Nucleus accumbens (tissue), 56 donors: ENCODE measurements at places on chromosomes 6 and 20.

DNA sequence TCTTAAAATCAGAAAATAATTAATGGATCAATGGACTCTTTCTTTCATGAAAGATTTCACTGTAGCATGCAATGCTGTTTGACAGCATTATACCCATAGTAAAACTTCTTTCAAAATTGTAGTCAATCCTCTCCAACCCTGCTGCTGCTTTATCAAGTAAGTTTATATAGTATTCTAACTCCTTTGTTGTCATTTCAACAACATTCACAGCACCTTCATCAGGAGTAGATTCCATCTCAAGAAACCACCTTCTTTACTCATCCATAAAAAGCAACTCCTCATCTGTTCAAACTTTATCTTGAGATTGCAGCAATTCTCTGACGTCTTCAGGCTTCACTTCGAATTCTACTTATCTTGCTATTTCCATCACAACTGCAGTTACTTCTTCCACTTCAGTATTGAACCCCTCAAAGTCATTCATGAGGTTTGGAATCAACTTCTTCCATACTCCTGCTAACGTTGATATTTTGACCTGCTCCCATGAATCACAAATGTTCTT lies 26.4 kb upstream of the BACH2 start:
- DNase-seq: no peak

- no peak for DNase-seq
Observed at GRCh38 chr6:70395301-70395672, 18.0 kb upstream of the FAM135A start.

GRCh38 chr6:149033454-149033853 lies 284.1 kb upstream of the TAB2 start:
- no peak for DNase-seq

GRCh38 chr6:107576852-107577251 lies 86.9 kb downstream of the SOBP start:
- no peak for DNase-seq

DNA sequence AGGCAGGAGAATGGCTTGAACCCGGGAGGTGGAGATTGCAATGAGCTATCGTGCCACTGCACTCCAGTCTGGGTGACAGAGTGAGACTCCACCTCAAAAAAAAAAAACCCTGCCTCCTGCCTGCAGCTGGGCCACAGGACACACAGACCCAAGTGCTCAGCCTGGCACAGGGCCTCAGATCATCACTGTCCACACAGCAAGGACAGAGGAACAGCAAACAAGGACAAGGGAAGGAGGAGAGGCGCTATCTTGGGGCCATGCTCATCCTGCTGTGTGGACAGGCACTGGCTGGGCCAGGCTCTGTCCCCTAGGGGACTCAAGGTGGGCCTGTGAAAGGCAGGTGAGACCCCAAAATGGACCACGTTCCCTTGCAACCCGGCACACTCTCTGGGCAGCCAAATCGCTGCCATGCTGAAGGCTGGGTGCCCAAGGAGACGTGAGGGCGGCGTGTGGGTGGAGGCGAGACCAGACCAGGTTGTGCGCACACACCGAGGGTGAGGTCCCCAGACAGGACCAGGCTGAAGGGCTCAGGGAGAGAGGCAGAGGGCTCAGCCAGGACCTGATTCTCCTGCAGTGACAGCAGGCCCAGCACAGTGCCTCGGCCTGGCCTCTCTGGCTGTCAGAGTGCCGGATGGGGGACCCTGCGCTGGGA lies 9.1 kb downstream of the UCKL1 start:
- DNase-seq: no peak

DNA sequence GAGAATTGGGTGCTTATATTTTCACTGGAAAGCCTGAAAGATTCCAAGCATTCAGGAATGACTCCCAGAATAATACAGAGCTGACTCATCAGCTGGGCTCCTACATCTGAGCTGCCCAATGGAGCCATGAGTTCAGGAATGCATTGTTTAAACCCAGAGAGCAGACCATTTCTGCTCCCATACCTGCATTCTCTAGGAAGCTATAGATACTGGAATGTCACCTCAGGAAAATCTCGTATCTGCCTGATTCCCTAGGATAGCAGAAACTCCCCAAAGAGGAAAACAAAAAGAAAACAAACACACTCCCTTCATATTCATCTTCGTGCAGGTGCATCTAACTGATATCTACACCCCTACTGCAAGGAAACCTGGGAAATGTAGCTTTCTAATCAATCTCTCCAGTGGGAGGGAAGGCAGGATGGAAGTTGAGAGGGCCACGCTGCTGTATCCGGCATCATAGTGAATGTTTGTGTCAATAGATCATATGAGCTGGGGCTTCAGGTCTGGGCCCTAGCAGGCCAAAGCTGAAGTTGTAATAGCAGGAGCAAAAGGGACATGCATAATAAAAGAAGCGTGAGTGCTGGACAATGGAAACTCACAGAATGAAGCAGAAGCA lies 8.2 kb upstream of the SLC2A12 start:
- no peak for DNase-seq

GRCh38 chr6:154394571-154394970 lies 38.0 kb upstream of the IPCEF1 start:
- no peak for DNase-seq

DNA sequence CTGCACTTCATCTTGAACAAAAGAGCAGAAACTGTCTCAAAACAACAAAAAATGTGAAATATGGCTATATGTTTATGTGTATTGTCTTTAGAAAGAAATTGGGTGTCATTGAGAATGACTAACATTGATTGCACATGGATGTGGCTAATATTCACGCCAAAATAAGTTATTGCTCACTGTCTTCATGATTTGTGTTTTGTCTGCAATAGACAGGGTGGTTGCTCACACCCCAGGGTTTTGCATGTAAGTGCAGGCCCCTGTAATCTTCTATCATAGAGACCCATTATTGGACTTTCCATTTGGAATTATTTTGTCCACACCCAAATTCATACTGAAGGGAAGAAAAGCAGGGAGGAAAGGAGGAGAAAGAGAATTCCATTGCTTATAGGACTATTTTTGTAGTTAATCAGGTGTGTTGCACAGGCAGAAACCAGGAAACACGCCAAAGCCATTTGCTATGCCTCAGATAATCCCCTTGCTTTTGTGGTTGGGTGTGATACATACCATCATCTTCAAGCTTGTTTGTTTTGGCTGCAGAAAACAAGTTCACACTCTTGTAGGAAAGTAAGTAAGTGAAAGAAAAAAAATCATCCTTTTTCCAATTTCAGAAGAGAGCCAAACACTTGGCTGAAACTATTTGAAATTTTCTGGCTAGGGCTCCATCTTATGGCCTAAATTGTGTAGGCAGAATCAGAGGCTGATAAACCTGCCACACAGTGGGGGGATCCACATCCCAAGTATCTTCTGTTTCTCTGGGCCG lies 214.1 kb downstream of the COL12A1 start:
- DNase-seq: no peak

GRCh38 chr6:16789329-16790038 lies 28.2 kb upstream of the ATXN1 start:
- DNase-seq: no peak

- no peak for DNase-seq
Observed at GRCh38 chr20:13212750-13213149, 8.3 kb upstream of the ISM1 start.

DNA sequence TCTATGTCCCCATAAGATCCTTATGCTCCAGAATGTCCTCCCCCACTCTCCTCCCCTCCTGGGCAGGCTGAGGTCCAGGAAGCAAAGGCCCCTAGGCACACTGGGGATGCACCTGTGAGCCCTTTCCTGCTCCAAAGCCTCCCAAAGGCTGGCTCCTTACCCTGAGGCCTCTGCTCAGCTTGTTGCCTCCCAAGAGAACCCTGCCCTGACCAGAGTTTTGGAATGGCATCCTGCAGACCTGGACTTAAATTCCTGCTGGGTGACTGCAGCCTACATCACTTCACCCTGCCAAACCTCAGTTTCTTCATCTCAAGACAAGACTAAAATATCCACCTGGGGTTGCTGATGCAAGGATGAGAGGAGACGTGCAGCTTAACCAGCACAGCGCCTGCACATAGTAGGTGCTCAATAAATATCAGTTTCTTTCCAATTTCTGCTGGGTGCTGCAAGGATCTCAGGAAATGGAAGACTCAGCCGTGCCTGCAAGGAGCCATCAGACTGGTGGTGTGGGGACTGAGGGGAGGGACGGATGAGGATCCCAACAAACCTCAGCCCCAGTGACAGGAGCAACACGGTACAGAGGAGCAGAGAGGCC lies 2.1 kb upstream of the LBP start:
- DNase-seq: no peak

DNA sequence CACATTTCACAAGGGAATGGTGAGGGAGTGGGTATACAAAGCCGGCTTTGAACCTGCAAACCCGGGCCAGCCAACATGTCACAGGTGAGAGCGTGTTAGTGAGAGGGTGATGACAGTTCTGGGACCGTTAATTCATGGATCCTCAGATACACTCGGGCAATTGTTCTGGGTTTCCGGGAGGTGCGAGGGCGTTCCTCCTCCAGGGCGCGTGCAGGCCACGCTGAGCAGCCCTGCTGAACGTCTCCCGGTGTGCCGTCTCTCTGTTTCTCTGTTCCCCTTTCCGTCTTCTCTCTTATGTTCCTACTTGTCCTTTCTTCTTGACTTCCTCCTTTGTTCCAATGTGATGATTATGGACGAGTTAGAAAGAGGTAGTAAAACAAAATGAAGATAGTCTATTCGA lies 130.0 kb upstream of the GMDS start:
- no peak for DNase-seq

DNA sequence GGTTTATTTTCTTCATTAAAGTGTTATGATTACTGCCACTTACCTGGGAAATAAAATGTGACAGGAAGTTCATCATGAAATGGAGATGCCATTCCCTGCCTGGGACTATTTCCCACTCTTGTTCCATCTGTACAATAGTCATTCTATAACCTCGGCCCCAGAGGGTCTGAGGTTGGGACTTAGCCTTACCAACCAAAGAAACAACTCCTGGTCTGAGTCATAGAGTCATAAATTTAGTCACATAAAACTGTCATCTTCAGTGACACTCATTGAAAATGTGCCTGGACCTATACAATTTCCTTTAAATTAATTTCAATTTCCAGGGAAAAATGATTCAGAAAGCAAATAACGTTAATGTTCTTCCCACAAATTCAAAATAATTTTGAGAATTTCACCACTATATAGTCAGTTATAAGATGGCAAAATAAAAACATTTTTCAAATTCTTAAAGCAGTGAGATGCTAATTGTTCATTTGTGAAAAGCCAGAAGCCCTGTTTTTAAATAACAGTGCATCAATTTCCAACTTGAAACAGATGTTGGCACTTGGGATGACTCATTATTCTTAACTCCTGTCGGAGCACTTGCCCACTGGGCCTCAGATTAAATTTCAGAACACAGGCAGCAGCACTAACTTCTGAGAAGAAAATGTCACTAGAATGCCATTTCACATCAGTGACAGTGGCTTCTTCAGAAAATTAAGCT lies 201.2 kb upstream of the SMLR1 start:
- no peak for DNase-seq

DNA sequence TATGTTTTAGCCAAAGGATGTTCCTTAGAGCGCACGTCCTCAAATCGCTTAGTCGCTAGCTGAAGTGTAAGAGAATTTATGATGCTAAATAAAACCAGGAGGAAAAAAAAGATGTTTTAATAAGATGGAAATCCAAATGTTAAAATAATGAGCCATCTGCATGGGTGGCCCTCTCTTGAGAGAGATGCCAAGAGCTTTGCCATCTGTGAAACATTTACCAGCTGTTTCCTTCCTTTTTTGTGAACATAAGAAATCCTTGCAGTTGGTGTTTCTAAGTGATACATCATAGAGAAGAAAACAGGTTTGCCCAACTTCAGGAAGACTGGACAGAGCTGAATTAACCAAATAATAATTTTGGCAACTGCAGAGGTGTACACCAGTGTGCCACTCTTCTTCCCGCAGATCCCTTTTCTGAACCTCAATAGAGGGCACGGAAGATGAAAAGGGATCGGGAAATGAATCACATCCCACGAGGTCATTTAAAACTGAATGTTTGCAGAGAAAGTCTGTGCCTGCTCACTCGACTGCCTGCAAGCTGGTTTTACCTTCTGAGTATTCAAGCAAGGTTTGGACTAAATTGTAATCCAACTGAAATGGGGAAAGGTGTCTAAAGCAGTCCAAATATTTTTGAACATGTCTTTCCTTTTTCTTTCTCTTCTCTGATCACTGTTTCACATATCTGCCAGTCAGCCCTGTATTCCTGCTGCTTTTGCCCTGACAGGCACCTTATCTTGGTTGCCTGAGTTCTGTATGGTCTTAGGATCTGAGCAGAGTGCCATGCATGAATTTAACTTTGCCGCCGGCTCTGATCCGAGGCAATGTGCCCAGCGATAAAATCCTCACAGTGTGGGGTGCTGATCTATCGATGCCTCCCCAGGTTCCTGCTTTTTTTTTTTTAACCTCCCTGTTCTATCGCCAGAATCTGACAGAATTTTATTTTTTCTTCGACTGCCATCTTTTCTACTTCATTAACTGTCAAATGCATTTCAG lies 35.5 kb upstream of the TSHZ2 start:
- DNase-seq: no peak

- DNase-seq: no peak
Observed at GRCh38 chr6:72102561-72102960, 216.2 kb downstream of the RIMS1 start.

- no peak for DNase-seq
Observed at GRCh38 chr20:7981374-7981773, 38.2 kb downstream of the TMX4 start.

DNA sequence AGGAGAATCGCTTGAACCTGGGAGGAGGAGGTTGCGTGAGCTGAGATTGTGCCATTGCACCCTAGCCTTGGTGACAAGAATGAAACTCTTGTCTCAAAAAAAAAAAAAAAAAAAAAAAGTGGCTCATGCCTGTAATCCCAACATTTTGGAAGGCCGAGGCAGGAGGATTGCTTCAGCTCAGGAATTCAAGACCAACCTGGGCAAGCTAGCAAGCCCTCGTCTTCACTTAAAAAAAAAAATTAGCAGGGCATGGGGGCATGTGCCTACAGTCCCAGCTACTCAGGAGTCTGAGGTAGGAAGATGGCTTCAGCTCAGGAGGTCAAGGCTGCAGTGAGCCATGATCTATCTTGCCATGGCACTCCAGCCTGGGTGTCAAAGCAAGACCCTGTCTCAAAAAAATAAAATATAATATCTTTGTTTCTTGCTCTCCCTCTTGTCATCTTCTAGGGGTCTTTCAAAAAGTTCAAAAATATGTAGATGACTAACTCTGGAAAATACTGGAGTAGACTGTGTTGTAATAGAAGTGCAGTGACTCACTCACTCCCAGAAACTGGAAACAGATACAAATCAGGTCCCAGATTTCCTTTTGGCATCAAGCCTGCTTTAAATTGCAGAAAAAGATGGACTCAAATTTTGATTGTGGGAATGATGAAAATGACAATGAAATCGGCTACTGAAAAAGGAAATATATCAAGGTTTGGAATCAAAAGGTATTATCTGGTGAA lies 2.8 kb upstream of the GINM1 start:
- DNase-seq: no peak

GRCh38 chr6:131736003-131736596 lies 25.3 kb upstream of the CTAGE9 start:
- DNase-seq: no peak

GRCh38 chr20:2806351-2806701 lies 5.9 kb upstream of the CPXM1 start:
- no peak for DNase-seq

- DNase-seq: peak; percentile 29
Observed at GRCh38 chr6:3825331-3825831, 23.8 kb upstream of the FAM50B start.
